Neuronal stem cell (in vitro differentiated cells): ENCODE measurements at places on chromosomes 12 and 14.

DNA sequence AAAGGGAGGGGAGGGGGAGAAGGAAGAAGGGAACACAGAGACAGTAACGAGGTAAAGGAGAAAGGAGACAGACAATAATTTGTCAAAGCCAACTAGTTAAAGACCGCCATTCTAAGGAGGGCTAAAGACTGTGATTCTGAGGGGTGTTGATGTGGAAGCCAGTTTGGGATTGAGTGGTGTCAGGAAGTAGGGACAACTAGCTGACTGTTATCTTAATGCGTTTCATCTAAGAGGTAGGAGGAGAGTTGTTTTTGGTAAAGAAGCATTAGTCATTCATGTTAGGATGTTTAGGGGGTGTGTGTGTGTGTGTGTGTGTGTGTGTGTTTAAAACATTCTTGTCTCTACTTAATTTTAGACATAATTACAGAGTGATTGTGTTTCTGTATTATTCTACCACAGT, 95.0 kb downstream of the INSM2 start:
- no peak for DNase-seq
- no peaks in the 10 kb centered on the region for H3K36me3 ChIP-seq
- H3K4me3 ChIP-seq: no peak overlapping the region
- no peaks in the 10 kb centered on the region for H3K27me3 ChIP-seq

- no peaks in the 10 kb centered on the region for H3K27me3 ChIP-seq
- H3K4me1 ChIP-seq: no peaks in the 10 kb centered on the region
- H3K4me3 ChIP-seq: no peak overlapping the region
- DNase-seq: no peak
- no peak overlapping the region for H3K27ac ChIP-seq
Measured at GRCh38 chr12:115672506-115673080, 604.9 kb downstream of the MED13L start.

DNA sequence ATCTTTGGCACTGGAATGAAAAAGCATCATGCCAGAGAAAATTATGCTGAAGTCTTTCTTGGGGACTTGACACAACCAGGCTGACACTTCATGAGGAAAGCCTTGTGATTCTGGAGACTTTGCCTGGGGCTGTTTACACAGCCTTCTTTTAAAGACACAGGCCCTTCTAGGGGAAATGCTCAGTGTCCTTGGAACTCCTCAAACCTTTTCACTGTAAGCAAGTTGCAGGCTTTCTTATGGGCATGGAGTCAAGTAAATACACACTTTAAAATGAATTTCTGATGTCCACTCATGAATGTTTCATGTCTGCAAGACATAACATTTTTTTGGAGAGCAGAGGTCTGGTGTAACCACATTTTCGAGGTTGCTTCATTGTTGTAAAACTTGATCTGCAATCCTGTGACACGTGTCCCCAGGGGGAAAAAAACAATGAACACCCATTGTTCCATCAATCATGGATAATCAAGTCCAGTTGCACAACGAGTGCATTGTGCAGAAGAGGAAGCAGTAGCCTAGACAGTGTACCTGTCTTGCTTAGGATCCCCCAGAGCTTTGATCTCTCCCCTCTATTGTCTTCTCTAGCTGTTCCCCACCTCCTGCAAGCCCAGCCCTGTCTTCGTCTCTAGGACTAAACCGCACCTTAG, 155.1 kb upstream of the PRICKLE1 start:
- no peak overlapping the region for H3K4me3 ChIP-seq
- no peaks in the 10 kb centered on the region for H3K27me3 ChIP-seq
- no peaks in the 10 kb centered on the region for H3K4me1 ChIP-seq

DNA sequence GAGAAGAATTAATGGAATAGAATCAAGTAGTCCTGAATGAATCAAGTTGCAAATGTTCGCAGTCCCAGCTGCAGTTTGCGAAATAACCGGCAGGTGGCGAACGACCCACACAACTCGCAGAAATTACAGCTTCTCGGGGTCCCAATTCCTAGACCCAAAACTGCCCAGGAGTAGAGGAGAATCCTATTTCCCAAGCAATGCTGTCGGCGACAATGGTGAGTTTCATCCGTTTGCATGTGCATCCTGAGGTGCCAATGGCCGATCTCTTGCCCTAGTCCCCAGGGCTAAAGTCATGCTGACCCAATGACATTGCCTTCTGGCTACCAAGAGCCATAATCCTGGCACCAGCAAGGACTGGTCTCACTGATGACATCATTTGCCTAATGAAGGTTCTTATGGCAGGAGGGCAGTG, 8.5 kb upstream of the ASCL1 start:
- H3K4me3 ChIP-seq: no peak overlapping the region
- no peak overlapping the region for H3K27ac ChIP-seq

DNA sequence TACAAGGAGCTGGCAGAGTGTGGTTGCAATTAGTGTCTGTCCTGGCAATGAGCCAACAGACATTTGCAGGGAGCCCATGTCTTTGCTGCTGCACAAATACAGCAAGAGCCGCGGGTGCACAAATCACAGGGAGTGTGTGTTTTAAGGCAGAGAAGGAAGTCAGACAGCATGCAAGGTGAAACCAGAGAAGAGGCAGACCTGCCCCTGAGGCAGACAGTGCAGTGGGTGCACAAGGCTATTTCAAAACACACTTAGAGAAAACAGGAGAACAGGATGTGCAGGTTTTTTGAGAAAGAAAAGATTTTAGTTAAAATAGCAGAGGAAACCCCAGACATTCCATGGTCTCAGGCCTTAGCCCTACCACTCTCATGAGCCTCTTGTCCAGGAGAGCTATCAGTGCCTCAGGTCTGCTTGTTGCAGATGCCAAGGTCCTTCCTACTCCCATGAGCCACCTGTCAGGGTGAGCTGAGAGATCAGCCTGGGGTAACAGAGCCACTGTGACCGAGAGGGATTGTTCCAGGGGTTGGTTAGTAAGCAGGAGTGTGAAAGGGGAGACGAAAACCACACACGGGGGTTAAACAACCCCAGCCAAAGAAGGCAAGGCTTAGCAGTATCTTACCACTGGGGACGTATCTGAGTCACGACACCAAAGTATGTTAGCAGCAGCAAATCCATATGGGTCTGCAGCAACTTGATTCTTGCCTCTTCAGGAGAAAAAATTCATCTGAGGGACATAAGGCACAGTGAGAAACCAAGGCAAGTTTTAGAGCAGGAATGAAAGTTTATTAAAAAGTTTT, 78.1 kb downstream of the C14orf132 start:
- H3K4me1 ChIP-seq: no peaks in the 10 kb centered on the region
- no peak overlapping the region for H3K4me3 ChIP-seq
- H3K36me3 ChIP-seq: no peaks in the 10 kb centered on the region
- H3K27ac ChIP-seq: no peak overlapping the region
- H3K27me3 ChIP-seq: no peaks in the 10 kb centered on the region

GRCh38 chr14:84533181-84533725, 996.7 kb upstream of the FLRT2 start:
- no peaks in the 10 kb centered on the region for H3K36me3 ChIP-seq
- H3K4me3 ChIP-seq: no peak overlapping the region
- no peaks in the 10 kb centered on the region for H3K27me3 ChIP-seq
- no peak for DNase-seq
- H3K4me1 ChIP-seq: no peaks in the 10 kb centered on the region

GRCh38 chr12:93092649-93092945, 163.5 kb upstream of the EEA1 start:
- no peak for DNase-seq
- H3K4me3 ChIP-seq: no peak overlapping the region
- peaks cover 2% of the 10 kb centered on the region for H3K4me1 ChIP-seq

DNA sequence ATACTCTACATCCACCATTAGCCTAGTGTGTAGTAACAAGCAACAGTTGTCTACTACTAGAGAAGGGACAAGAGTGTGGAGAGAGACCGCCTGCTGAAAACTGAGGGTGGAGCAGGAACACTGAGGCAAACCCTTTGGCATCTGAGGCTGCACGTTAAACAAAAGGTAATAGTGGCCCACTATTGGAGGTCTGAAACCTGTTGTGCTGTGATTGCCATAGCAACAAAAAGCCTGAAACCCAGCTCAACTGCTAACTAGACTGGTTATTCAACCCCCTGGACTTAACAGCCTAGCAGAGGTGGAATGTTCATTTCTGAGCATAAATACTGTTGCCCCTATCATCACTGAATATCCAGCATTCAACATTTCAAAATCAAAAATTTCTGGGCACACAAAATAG, 43.0 kb downstream of the PPP4R4 start:
- H3K27ac ChIP-seq: no peak overlapping the region
- H3K27me3 ChIP-seq: no peaks in the 10 kb centered on the region
- no peak overlapping the region for H3K4me3 ChIP-seq
- DNase-seq: peak; percentile 14

DNA sequence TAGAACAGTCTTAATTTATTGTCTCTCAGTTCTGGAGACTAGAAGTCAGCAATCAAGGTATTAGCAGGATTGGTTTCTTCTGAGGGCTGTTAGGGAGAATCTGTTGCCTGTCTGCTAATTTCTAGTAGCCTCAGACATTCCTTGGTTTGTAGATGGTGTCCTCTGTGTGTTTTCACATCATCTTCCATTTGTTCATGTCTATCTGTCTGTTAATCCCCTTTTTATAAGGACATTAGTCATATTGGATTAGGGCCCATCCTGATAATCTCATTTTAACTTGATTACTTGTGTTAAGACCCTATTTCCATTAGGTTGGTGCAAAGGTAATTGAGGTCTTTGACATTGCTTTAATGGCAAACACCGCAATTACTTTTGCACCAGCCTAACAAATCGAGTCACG, 34.3 kb downstream of the TBC1D15 start:
- no peak overlapping the region for H3K4me3 ChIP-seq
- no peaks in the 10 kb centered on the region for H3K36me3 ChIP-seq
- H3K27ac ChIP-seq: no peak overlapping the region

DNA sequence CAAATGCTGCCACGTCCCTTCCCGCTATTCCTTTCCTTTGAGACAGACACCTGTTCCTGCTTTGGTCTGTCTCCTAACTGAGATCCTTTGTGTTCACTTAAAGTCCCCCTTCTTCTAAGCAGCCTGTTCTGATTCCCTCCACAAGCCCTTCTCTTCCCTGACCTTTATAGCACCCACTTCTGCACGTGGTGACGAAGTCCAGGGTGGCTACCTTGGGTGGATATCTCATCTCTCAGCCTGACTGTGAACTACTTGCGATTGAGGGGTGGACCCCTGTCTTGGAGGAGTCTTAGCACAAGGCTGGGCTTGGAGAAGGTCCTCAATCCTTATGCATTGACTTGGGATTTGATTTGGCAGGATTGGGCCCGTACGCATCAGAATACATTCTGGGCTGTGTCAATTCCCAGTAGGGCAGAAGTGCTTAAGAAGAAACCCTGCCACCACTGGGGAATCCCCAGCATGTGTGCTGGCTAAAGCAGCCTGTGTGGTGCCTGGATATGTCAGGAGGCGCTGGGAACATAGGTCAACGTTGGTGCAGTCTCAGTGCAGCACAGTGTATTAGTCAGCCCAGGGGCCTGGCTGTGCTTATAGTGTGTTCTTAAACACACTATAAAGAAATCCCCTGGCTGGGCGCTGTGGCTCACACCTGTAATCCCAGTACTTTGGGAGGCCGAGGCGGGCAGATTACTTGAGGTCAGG, 23.6 kb downstream of the KRT80 start:
- H3K4me1 ChIP-seq: peaks cover 2% of the 10 kb centered on the region
- DNase-seq: no peak
- H3K36me3 ChIP-seq: no peaks in the 10 kb centered on the region
- H3K27ac ChIP-seq: no peak overlapping the region
- H3K4me3 ChIP-seq: no peak overlapping the region

- H3K36me3 ChIP-seq: peaks cover 30% of the 10 kb centered on the region
- no peak for DNase-seq
- peaks cover 4% of the 10 kb centered on the region for H3K4me1 ChIP-seq
- no peak overlapping the region for H3K4me3 ChIP-seq
- no peak overlapping the region for H3K27ac ChIP-seq
Measured at GRCh38 chr14:22770481-22771187, 4.1 kb downstream of the OXA1L start.

DNA sequence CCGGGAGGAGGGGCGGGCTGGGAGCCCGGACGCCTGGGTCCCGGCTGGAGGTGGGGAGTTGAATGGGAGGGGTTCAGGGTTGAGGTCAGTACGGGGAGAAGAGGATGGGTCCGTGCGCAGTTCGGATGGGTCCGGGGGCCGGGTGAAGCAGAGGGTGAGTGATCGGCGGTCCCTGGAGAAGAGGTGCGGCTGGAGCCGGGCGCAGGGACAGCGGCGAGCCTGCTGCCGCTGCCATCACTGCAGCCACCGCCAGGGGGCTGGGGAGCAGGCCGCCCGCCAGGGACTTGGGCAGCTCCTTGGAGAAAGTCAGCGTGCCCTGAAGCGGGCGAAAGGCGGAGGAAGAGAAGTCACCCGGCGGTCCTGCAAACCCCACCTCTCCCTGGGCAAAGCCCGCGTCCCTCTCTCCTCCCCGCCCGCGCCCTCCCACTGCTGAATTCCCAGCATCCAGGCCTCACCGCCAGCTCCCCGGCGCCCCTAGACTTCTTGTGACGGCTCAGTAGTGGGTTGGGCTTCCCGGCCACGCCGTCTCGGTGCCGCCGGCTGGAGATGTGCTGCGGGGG, 6.0 kb upstream of the GPR84 start:
- no peak for DNase-seq
- H3K27ac ChIP-seq: no peak overlapping the region
- H3K27me3 ChIP-seq: peaks cover 10% of the 10 kb centered on the region
- peaks cover 7% of the 10 kb centered on the region for H3K4me1 ChIP-seq
- H3K4me3 ChIP-seq: no peak overlapping the region

DNA sequence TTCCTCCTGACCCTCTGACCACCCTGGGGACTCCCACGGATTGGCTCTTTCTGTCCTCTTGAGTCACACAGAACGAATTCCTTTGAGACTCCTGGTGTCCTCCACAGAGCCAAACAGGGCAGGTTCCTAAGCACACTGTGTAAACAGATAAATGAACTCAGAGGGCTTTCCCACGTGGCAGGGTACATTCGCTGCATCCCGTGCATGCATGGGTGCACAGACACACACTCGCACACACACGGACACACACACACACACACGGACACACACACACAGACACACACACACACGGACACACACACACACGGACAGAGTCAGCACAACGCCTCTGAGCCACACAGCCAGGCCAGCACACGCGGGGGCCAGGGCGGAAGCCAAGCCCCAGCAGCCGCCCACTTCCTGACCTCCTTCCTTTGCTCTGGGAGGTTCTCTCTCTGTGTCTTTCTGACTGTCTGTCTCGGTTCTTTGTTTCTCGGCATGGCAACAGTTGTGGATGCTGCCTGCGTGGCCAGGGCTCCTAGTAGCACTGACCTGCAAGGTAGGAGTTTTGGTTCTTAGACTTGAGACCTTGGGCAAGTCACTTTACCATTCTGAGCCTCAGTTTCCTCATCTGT, 706 bp downstream of the CRACR2A start:
- no peak overlapping the region for H3K4me3 ChIP-seq
- peaks cover 2% of the 10 kb centered on the region for H3K4me1 ChIP-seq
- no peak overlapping the region for H3K27ac ChIP-seq

GRCh38 chr12:16148938-16149337, 128.5 kb downstream of the SLC15A5 start:
- H3K4me3 ChIP-seq: no peak overlapping the region
- no peak for DNase-seq
- no peak overlapping the region for H3K27ac ChIP-seq
- H3K4me1 ChIP-seq: no peaks in the 10 kb centered on the region
- H3K36me3 ChIP-seq: no peaks in the 10 kb centered on the region
- H3K27me3 ChIP-seq: no peaks in the 10 kb centered on the region
